ENCODE measurements at places on chromosomes 6 and 20. TPM values are rescaled to one million over a fixed set of nuclear protein-coding genes. Genes with fewer than 3 reads are reported as not detected.

- H3K27ac ChIP-seq = peak overlapping the region; percentile 88
- H3K4me1 ChIP-seq = peaks cover 32% of the 10 kb centered on the region
- no peaks in the 10 kb centered on the region for H3K36me3 ChIP-seq
- no peak overlapping the region for H3K4me3 ChIP-seq
- DNase-seq = no peak
- H3K27me3 ChIP-seq = no peaks in the 10 kb centered on the region
Measured at GRCh38 chr6:149854532-149854931, 9.6 kb downstream of the LRP11 start.

DNA sequence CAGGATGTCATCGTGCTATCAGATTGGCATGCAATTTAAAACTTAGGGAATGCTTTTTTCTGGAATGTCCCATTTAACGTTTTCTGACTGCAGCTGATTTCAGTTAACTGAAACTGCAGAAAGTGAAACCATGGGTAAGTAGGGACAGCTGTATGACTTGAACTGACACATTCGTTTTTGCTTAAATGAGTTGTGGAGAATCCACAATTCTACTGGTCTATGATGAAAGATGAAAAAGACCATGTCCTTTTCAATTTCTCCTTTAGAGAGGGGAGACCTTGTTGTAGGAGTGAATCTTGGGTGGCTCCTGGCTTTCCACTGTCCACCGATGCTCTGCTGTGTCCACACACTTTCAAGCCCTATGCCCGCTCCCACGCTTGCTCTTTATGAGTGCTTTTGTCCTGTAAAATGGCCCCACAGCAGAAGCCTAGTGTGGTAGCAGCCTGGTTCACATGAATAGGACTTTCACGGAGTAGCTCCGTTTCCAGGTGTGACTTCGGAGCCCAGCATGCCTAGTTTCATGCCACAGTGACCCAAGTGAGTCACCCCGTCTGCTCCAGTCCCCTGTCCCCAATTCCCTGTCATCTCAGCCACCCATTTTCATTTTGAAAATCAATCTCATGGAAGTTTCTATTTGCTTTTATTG, 21.9 kb downstream of the DYNLT1 start:
- no peak for DNase-seq
- H3K36me3 ChIP-seq = peaks cover 56% of the 10 kb centered on the region
- no peaks in the 10 kb centered on the region for H3K27me3 ChIP-seq
- H3K4me3 ChIP-seq = no peak overlapping the region

DNA sequence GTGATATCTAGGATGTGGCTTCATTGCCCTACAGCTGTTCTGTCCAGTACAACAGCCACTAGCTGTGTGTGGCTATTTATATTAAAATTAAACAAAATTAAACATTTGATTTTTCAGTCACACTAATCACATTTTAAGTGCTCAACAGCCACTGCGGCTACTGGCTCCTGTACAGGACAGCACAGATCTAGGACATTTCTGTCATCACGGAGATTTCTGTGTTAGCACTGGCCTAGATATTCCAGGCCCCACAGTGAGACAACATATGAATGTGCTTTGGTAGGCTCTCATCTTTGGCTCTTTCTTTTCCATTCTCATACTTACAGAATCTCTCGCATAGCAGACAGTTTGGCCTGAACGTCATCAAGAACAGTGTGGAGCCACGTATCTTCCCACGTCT, 48.4 kb upstream of the ZBTB24 start:
- H3K27ac ChIP-seq = no peak overlapping the region
- peaks cover 10% of the 10 kb centered on the region for H3K4me1 ChIP-seq
- no peaks in the 10 kb centered on the region for H3K27me3 ChIP-seq
- no peak overlapping the region for H3K4me3 ChIP-seq
- no peaks in the 10 kb centered on the region for H3K36me3 ChIP-seq

GRCh38 chr6:150256618-150257272, 112.1 kb upstream of the IYD start:
- H3K27me3 ChIP-seq = peaks cover 9% of the 10 kb centered on the region
- H3K4me3 ChIP-seq = no peak overlapping the region
- no peak for DNase-seq
- H3K4me1 ChIP-seq = peaks cover 4% of the 10 kb centered on the region

GRCh38 chr20:42492290-42492689, 697.4 kb downstream of the PTPRT start:
- no peak overlapping the region for H3K4me3 ChIP-seq
- no peak overlapping the region for H3K27ac ChIP-seq
- H3K4me1 ChIP-seq = no peaks in the 10 kb centered on the region

- peaks cover 32% of the 10 kb centered on the region for H3K4me1 ChIP-seq
- H3K36me3 ChIP-seq = peaks cover 9% of the 10 kb centered on the region
- H3K27me3 ChIP-seq = peaks cover 38% of the 10 kb centered on the region
- H3K27ac ChIP-seq = no peak overlapping the region
- DNase-seq = peak; percentile 43
Measured at GRCh38 chr6:14017626-14018475, 93.1 kb downstream of the RNF182 start.

- no peak for DNase-seq
- H3K36me3 ChIP-seq = peaks cover 8% of the 10 kb centered on the region
Measured at GRCh38 chr6:7127680-7128079, 19.9 kb downstream of the RREB1 start.

DNA sequence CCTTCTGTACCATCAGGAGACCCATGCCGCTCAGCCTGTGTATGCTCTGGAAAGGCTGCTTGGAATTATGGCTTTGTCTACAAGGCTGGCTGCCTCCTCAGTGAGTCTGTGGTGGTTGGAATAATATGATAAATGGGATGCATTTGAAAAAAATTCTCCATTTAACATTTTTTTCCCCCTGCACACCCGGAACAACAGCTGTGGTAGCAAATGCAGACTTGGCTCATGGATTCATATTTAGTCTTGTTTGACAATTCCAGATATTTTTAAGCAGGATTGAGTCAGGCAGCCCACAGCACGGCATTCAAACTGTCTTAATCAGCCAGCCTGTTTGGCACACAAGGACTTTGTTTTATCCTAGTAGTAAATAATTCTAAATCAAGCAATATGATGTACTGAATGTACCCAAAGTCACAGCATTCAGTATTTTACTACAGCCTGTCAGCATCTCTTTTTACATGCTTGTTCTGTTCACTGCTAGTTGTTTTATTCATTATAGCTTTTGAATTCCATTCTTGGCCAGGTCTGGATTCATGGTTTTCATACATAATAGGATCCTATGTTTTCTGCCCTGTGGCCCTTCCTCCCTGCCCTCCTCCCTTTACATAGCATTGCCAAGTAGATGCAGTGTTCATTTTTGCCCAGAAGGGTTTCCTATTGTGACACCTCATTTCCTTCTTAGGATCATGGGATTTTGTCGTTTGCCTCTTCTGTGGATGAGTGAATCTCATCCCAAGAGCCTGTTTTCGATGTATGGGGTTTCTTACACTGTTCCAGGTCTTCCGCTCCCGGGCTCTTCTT, 68.1 kb downstream of the LRRC1 start:
- no peak for DNase-seq
- no peak overlapping the region for H3K27ac ChIP-seq
- H3K36me3 ChIP-seq = no peaks in the 10 kb centered on the region
- H3K27me3 ChIP-seq = no peaks in the 10 kb centered on the region

DNA sequence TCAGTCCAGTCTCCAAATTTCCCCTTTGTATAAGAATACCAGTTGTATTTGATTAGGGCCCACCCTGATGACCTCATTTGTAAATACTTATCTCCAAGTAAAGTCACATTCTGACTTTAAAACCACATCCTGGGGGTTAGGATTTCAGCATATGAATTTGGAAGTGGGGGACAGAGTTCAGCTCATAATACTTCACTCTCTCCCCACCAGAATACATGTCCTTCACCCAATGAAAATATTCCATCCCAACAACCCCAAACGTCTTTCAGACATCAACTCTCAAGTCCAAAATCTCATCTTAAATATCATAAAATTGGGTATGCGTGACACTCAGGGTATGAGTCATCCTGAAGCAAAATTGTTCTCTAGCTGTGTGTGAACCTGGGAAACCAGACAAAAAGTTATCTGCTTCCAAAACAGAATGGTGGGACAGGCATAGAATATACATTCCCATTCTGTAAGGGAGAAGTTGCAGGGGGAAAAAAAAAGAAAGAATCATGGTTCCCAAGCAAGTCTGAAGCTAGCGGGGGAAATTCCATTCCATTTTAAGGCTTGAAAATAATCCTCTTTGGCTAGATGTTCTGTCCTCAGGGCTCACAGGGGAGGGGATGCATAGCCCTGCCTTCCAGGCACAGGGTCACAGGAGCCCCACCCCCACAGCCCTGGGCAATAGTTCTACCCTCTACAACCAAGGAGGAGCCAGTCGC, 113.9 kb downstream of the ADAT2 start:
- H3K27ac ChIP-seq = no peak overlapping the region
- peaks cover 12% of the 10 kb centered on the region for H3K4me1 ChIP-seq
- no peaks in the 10 kb centered on the region for H3K27me3 ChIP-seq
- H3K4me3 ChIP-seq = no peak overlapping the region
- no peak for DNase-seq

DNA sequence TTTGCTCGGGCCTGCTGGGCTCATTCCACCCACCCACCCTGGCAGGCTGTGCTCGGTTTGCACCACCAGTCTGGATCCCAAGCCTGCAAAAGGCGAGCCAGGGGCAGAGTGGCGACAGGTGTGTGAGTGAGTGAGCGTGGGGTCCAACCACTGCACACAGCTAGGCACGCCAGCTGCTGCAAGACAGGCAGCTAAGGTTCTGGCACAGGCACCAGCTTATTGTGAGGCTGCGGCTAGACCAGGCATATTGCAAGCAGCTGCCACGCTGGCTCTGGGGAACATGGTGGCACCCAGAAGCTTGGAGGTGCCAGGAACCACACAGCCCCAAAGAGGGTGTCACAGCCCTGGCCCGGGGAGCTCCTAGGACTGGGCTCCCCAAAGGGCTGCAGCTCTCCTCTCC, 205.1 kb downstream of the ANKRD60 start:
- no peaks in the 10 kb centered on the region for H3K36me3 ChIP-seq
- DNase-seq = no peak
- no peak overlapping the region for H3K27ac ChIP-seq
- no peaks in the 10 kb centered on the region for H3K27me3 ChIP-seq
- H3K4me3 ChIP-seq = no peak overlapping the region

DNA sequence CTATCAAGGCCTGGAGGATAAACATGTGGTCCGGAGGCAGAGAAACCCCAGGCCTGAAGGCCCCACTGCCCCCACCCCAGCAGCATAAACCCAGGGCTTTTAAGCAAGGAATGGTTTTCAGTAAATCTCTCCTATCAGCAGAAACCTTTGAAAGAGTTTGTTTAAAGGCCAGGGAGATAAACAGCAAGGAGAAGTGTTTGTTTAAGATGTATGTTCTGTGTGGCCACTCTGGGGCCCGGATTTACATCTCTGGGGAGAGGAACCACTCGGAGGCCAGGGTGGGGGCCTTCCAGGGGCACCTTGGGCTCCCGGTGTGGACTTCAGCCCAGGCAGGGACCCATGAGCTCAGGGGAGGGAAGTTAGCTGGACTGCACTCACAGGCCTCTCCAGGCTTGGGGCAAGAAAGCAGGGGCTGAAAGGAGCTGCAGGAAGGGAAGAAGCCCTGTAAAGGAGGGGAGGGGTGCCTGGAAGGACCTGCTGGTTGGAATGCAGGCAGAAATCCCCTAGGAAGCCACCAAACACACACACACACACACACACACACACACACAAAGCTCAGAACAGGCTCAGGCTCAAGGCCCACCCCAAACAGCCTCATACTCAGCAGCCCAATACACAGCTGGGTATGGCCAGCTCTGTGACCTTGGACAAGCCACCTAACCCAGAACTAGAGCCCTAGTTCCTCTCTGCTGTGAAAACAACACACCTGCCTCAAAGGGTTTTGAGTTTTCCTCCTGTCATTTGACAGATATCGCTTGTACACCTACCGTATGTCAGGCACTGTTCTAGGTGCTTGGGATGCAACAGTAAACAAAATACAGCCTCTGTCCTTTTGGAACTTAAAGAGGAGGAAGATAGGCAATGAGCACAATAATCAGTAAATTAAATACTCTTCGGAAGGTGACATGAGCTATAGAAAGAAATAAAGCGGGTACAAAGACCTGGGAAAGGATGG, 26.2 kb upstream of the FOXP4 start:
- DNase-seq = no peak
- no peak overlapping the region for H3K4me3 ChIP-seq
- peaks cover 37% of the 10 kb centered on the region for H3K4me1 ChIP-seq
- no peaks in the 10 kb centered on the region for H3K36me3 ChIP-seq
- peaks cover 22% of the 10 kb centered on the region for H3K27me3 ChIP-seq

DNA sequence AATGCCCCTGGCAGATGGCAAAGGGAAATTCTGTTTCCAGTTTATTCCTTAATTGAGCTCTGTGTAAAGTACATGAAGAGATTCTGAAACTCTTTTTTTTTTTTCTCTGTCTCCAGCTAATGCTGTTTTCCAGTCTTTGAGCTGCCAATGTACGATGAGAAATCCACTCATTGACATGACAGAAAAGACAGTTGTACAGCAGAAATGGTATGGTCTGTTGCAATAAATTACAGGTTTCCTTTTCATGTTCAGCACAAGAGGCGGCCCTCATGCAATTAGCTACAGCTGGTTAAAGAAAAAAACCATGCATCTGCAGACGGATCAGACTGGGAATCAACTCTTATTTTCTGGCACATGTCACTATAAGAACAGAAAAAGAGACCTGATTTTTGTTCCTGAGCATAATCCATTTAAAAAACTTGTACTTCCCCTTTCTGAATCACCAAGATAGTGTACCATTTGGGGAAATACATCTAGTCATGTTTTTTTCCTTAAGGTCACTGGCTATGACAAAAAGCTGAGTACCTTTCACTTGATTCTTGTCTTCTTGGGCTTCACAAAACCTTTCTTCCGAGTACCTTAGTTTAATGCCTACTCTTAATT, 289.8 kb upstream of the PREP start:
- no peak for DNase-seq
- peaks cover 8% of the 10 kb centered on the region for H3K36me3 ChIP-seq
- peaks cover 36% of the 10 kb centered on the region for H3K4me1 ChIP-seq
- H3K27me3 ChIP-seq = no peaks in the 10 kb centered on the region
- H3K4me3 ChIP-seq = no peak overlapping the region
- no peak overlapping the region for H3K27ac ChIP-seq

- H3K27me3 ChIP-seq = peaks cover 38% of the 10 kb centered on the region
- H3K27ac ChIP-seq = no peak overlapping the region
- H3K4me1 ChIP-seq = peaks cover 23% of the 10 kb centered on the region
- no peak overlapping the region for H3K4me3 ChIP-seq
Measured at GRCh38 chr20:43028470-43028869, 161.2 kb downstream of the PTPRT start.

GRCh38 chr6:117607511-117607910, 5.2 kb upstream of the GOPC start:
- H3K27ac ChIP-seq = no peak overlapping the region
- DNase-seq = no peak
- peaks cover 16% of the 10 kb centered on the region for H3K4me1 ChIP-seq
- no peak overlapping the region for H3K4me3 ChIP-seq
- no peaks in the 10 kb centered on the region for H3K36me3 ChIP-seq

Gene DEF6
- total RNA-seq = 12.8 TPM

Gene IL17F
- total RNA-seq = not detected

Measured in WTC11 (cell line).